ENCODE measurements at places on chromosomes 2 and 18. TPM values are rescaled to one million over a fixed set of nuclear protein-coding genes. Genes with fewer than 3 reads are reported as not detected.

Gene LYG1
- 2.4 TPM for polyA plus RNA-seq

Gene TUBA4B
- polyA plus RNA-seq: 0.31 TPM

Gene NOL4
- polyA plus RNA-seq: not detected

DNA sequence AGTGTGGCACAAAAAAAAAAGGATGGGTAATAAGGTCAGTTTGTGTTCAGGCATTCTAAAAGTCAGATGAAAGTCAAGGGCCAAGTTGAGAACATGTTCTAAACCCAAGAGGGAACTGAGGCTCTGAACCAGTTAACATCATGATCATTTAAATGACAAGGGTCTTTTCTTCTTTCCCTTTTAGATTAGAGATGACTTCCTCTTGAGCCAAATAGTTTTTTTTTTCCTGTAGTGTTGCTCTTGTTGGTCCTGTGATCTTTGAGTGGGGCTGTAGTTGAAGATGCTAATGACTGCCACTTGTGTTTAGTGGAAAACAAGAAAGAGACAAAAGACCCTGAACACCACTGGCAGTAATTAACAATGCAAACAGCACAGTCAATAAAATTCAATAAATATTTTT lies 482.7 kb upstream of the SYT4 start:
- no peak for DNase-seq

GRCh38 chr2:236662231-236663185 lies 92.9 kb downstream of the ACKR3 start:
- no peak for DNase-seq

- DNase-seq: no peak
These were observed 870.9 kb upstream of the CNTNAP5 start for GRCh38 chr2:123154195-123154594.

DNA sequence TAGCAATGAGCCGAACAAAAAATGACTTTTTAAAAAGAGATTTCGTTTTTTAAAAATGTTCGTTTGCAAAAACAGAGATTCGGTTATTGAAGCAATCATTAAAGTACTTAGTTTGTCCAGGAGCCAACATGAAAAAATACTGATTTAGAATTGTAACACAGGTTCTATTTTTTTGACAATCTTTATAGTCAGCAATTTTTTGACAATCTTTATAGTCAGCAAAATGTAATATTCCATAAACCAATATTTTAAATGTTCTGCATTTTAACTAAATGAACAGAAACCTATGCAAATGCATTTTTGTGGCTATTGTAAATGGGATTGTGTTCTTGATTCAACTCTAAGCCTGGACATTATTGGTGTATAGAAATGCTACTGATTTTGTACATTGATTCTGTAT lies 161.8 kb downstream of the DSEL start:
- DNase-seq: no peak

DNA sequence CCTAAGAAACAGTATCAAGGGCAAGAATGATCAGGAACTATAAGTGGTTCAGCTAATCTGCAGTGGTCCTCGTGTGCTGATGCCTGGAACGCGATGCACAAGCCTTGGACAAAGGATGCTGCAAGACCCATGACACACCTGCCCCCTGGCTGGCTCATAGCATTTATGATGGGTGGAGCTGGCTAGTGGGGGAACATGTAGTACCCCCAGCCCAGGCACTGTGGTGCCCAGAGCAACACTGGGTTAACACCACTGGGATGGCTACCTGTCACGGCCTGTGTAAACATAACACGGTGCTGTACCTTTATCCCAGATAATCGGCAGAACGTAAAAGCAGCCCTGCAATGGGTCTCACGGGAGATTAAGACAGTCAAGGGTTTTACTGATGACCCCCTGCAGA lies 60.3 kb upstream of the PEX13 start:
- no peak for DNase-seq

GRCh38 chr2:118834901-118835745 lies 12.3 kb downstream of the EN1 start:
- no peak for DNase-seq

Data from hindlimb muscle (tissue), 1 donor.